ENCODE measurements at places on chromosomes 7 and 10.

- DNase-seq = no peak
Observed at GRCh38 chr10:607545-608185, 81.8 kb downstream of the DIP2C start.

GRCh38 chr7:106462365-106462859 is 177.6 kb upstream of the NAMPT start:
- DNase-seq = no peak

DNA sequence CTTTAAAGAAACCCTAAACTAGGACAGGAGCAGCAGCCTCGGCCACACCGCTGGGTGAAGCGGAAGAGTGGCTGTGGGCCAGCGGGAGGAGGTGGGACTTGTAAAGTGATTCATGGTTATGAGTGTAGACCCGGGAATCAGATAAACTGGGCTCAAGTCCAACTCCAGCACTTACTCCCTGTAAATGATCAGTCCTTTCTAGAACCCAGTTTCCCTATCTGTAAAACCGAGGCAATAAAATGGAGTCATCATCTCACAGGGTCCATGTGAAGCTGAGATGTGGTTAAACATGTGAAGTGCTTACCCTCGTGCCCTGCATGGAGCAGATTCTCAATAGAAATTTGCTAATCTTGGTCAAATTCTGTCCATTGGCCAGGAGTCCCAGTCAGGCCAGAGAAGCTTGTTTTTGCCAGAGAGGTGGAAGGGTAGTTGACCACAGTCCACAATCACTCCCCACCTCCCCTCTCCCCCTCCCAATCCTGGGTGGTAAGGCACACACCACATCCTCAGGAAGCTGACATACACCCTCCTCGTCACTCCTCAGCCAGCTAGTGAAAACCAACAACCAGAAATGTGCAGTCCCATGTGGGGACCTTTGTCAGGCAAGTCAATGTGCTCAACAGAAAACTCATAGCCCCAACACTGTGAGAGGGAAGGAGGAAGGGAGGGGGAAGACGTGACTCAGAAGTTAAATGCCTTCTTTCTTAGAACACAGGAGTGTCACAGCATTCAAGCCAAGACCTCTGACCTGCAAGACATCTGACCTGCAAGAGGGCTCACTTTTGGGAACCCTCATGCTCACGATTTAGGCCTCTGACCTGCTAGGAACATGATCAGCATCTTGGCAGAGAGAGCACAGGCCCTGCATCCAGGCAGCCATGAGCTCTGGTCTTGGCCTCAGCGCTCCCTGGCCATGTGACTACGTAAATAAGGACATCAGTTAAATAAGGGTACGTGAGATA is 145.1 kb downstream of the PLXNA4 start:
- DNase-seq = peak; percentile 22

GRCh38 chr10:6231146-6231545 is 28.4 kb downstream of the PFKFB3 start:
- DNase-seq = no peak

DNA sequence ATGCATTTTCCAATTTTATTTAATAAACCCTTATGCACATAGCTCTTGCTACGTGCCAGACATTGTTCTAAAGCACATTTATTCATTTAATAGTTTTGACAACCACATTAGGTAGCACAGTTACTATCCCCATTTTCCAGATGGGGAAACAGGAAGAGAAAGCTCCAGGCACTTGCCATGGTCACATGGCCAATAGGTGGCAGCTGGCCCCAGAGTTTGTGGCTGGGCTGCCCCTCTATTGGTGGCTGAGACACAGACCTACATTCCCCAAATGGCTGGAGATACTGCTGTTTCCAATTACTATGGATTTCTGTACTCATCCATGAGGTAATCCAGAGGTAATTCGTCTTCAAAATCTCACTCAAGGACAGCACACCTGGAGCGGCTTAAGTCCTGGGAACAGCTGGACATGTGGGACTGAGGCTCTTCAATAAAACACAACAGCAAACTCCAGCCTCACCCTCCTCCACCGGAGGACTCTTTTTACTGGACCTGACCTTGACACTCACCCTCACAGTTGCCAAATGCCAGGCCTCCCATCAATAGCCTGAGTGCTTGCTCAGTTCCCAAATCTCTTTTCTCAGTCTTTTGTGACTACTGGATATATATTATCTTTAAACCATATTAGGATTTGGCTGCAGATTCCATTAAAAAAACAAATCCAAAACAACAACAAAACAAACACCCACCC is 106.1 kb downstream of the CLEC2L start:
- DNase-seq = no peak

GRCh38 chr7:29878081-29878688 is 71.9 kb downstream of the WIPF3 start:
- no peak for DNase-seq

Data from effector memory CD4-positive, alpha-beta T cell (primary cell).